ENCODE measurements at places on chromosomes 5 and 9.

DNA sequence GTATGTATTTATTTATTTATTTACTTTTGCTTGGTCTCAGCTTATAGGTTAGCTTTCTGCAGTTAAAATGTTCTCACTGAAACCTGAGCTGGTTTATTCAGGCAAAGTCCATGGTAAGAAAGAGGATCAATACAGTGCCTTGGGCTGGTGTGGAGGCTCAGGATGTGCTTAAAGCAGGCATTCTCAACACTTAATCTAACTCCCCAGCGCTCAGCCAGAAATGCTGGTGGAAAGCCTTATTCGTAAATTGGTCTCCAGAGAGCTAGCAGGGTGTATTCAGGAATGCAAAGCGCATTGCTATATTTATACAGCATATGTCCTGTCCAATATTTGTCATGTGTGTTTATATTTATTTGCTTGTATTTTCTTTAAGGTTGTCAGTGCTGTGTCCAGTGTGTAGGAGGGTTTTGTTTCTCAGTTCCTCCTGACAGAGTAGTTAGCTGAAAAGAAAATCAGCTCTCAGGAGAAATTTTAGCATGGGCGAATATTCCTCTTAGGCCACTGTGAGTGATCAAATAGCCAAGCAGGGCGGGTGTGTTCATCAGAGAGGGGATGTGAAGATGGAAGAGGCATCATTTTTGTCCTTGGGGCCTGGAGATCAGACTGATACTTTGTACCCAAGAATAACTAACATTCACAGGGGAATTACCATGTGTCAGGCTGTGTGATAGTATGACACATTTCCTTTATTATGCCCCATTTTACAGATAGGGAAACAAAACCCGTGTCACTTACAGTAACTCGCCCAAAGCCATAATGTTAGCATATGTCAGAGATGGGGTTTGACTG lies 65.8 kb downstream of the DOCK2 start:
- peak; percentile 59 for DNase-seq

GRCh38 chr9:70400107-70400892 lies 14.2 kb downstream of the KLF9 start:
- DNase-seq, result no peak

- peak; percentile 95 for DNase-seq
Measured at GRCh38 chr5:159324102-159324755, 6.1 kb downstream of the IL12B start.

- DNase-seq, result peak; percentile 3
Measured at GRCh38 chr5:100643473-100643872, 108.3 kb downstream of the FAM174A start.

- DNase-seq, result peak; percentile 26
Measured at GRCh38 chr5:43140286-43140685, 19.6 kb downstream of the ZNF131 start.

DNA sequence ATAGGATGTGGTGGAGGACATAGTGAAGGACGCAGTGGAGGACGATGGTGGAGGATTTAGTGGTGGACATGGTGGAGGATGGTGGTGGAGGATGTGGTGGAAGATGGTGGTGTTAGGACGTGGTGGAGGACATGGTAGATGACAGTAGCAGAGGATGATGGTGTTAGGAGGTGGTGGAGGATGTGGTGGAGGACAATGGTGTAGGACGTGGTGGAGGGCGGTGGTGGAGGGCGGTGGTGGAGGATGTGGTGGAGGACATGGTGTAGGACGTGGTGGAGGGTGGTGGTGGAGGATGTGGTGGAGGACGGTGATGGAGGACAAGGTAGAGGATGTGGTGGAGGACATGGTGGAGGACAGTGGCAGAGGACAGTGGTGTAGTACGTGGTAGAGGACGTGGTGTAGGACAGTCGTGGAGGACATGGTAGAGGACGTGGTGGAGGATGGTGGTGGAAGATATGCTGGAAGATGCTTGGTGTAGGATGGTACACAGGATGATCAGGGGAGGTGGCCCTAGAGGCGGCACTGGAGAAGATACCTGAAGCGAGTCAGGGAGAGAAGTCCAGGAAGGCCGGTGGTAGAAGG lies 68.7 kb downstream of the S1PR3 start:
- no peak for DNase-seq

GRCh38 chr5:87069974-87070608 lies 197.6 kb upstream of the RASA1 start:
- DNase-seq, result peak; percentile 76

- DNase-seq, result peak; percentile 6
Measured at GRCh38 chr5:173721601-173722232, 105.3 kb upstream of the BOD1 start.

- peak; percentile 5 for DNase-seq
Measured at GRCh38 chr9:23258569-23258968, 567.5 kb downstream of the ELAVL2 start.

DNA sequence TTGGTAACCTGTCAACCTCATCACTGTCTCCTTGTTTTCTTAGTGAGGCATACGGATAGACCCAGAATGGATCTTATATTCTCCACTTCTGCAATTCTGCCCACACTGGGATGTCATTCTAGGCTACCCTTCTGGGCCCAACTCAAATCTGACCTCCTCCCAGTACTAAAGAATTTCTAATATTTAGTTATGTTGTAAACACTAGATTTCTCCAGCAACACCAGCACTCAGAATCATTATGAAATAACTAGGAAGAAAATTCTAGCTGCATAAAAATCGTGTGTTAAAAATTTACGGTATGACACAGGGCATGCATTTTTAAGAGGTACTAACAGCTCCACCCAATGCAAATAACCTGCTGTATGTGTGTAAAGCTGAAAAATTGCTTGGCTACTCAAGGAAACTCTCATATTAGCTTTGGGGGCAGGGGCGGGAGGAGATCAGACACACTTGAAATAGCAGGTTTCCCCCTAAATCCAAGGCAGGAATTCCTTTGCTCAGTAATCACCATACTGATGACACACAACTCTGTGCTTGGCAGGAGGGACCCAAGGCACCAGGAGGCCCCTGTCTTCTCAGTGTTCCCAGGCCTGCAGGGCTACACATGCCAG lies 27.3 kb downstream of the MACROH2A1 start:
- peak; percentile 71 for DNase-seq

DNA sequence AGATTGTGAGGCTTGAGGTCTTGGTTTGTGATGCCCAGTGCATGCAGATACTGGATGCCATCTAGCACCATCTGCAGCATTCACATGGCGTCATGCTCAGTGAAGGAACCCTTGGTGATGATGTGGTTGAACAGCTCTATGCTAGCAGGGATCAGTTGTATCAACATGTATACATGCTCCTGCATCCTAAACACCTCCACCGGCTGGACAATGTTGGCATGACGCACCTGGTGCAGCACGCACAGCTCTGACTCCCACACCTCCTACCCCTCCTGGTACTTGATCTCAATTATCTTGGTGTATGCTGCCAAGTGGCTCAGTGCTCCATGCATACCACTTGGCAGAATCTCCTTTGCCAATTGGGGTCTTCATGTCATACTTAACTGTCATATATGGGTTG lies 49.1 kb downstream of the MTREX start:
- DNase-seq, result no peak

DNA sequence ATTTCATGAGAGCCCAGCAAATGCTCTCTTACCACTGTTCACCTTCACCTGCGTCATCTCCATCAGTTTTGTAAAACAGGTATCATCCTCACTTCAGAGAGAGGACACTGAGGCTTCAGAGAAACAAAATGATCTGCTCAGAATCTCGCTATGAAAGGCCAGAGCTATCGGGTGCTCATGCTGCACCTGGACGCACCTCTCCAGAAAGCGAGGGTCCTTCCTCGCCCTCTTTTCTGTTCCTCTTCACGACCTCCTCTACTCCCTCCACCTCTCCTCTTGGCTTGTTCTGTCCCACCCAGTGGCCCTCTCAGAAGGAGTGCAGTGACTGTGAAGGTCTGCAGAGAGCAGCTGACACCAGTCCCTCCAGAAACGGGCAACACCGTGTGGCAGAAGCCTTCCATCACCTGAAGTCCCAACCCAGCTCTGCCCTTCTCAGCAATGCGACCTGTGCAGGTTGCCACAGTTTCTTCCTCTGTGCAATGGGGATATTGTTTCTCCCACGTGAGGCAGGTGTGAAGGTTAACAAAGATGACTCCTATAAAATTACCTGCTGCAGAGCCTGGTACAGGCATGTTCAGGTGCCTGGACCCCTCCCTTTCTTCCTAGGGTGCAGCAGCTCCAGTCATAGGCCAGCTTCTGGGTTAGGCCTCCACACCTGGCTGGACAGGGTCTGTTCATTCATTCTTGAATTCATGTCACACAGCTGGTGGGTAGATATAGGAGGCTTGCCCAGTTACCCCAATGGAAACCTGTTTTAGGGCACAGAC lies 45.3 kb upstream of the ANGPTL2 start:
- DNase-seq, result no peak

DNA sequence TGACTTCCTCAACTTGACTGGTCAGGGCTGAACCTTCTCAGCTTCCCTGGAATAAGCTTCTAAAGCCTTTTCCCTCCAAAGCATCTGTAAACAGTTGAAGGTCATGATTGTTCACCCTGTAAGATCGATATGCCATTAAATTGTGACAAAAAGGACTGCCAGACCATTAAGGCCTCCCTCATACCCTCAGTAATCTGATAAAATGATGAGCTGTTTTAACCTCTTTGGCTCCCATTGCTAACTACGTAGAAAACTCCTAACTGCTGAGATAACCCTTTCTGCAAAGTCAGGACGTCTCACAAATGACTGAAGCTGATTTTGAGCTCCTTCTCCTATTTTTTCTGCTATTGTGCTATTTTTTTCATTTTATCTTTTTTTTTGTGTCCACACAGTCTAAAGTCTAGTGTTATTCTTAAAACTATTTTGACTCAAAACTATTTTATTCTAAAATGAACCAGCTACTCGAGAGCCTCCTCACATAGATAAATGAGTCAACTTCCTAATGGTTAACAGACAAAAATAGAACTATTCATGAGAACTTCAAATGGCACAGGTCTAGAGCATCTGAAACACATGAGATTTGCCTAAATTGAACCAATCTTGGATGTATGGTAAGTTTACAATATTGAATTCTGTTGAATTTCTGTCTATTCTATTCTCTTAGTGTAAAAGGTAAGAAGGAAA lies 395.6 kb upstream of the TLE4 start:
- peak; percentile 37 for DNase-seq

DNA sequence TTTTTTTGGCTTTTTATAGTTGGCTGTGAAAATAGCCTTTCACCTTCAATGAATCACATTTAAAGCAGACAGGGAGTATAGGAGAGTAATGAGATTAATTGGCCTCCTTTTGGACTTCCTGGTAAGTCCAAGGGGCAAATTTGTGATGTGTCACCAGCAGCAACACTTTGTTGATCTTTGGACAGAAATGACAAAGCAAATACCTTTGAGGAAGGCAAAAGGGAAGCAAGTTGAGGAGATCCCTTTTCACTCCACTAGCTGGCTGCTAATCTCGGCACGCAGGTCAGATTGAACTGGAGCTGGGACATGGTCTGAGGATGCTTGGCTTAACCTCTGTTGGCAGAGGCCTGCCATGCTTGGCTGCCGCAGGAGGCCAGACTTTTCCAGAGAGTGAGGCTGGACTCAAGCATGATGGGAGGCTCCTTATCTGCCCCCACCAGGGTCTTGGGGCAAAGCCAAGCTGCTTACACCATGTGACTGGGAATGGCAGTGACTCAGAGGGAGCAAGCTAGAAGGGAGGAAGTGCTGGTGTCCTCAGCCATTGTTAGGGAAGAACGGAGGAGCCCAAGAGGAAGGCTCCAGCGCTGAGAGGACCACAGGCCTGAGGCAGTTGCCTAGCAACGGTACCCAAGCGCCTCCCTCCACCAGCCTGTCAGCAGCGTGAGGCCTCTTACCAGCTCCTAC lies 174.5 kb upstream of the MAP1B start:
- peak; percentile 78 for DNase-seq

DNA sequence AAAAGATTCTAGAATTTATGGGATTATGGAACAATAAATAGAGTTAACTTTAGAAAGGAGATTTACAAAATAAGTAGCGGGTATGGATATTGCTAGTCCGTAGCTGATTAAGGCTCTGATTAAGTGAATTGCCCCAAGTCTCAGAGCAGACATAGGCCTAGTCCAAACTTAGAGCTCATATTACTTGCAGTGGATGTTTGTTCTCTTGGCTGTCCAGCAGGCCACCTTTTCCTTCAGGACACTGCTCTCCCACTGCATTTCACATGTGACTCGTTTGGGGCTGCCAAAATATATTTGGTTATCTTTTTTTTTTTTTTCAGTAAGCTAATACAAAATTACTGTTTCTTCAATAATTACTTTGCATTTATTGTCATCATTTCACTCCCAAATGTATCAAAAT lies 76.6 kb downstream of the ARRDC3 start:
- no peak for DNase-seq

All from fibroblast of upper back skin (primary cell).